ENCODE measurements at places on chromosomes 4 and X. TPM values are rescaled to one million over a fixed set of nuclear protein-coding genes. Genes with fewer than 3 reads are reported as not detected.

DNA sequence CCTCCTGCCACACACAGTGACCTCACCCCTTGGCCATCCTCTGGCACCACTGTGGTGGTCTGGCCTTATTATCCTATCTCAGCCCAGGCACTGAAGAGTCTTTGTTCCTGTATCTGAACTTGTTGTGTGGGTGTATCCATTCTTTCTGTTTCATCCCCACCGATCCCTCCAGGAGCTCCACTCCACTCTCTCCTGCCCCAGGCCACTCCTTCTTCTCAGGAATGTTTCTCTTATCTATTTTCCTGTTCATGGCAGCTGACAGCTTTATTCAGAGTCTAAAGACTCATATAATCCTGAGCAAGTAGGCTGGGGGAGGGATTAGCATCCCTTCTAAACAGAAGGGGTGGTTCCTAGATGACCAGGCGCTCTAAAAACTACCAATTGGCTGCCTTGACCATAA lies 150.0 kb downstream of the ANAPC10 start:
- DNase-seq, result no peak
- H3K4me3 ChIP-seq, result no peak overlapping the region
- H3K36me3 ChIP-seq, result no peaks in the 10 kb centered on the region
- no peaks in the 10 kb centered on the region for H3K27me3 ChIP-seq
- H3K27ac ChIP-seq, result no peak overlapping the region
- H3K4me1 ChIP-seq, result no peaks in the 10 kb centered on the region

- no peak overlapping the region for H3K4me3 ChIP-seq
- H3K27me3 ChIP-seq, result no peaks in the 10 kb centered on the region
- H3K36me3 ChIP-seq, result no peaks in the 10 kb centered on the region
- no peak for DNase-seq
- H3K4me1 ChIP-seq, result no peaks in the 10 kb centered on the region
These were observed 9.4 kb upstream of the GPR173 start for GRCh38 chrX:53039236-53039635.

DNA sequence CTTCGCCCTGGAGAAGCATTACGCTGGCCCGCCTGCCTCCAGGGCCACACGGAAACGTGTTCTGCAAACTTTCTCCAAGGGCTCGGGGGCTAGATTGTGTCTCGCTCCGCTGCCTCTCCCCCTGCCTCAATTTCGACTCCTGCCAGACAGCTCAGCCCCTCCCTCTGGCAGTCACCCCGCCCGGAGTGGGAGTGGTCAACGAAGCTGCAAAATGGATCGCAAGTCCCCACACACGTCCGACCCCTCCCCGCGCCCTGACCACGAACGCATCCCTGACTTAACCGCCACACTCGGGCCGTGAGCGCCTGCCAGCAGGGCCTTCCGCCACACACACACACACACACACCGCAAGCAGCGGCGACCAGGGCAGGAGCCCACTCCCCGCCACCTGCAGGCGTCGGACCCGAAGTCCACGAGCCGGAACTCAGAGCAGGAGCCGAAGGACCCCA lies 47.0 kb upstream of the NKAP start:
- H3K4me1 ChIP-seq, result peaks cover 12% of the 10 kb centered on the region
- H3K27ac ChIP-seq, result no peak overlapping the region
- H3K27me3 ChIP-seq, result peaks cover 23% of the 10 kb centered on the region
- no peaks in the 10 kb centered on the region for H3K36me3 ChIP-seq

PAGE1 gene
- total RNA-seq, result not detected

- no peak overlapping the region for H3K27ac ChIP-seq
- no peaks in the 10 kb centered on the region for H3K27me3 ChIP-seq
- no peaks in the 10 kb centered on the region for H3K36me3 ChIP-seq
- DNase-seq, result no peak
- H3K4me1 ChIP-seq, result peaks cover 5% of the 10 kb centered on the region
- H3K4me3 ChIP-seq, result no peak overlapping the region
These were observed 127.7 kb downstream of the PRKX start for GRCh38 chrX:3585719-3586118.

DNA sequence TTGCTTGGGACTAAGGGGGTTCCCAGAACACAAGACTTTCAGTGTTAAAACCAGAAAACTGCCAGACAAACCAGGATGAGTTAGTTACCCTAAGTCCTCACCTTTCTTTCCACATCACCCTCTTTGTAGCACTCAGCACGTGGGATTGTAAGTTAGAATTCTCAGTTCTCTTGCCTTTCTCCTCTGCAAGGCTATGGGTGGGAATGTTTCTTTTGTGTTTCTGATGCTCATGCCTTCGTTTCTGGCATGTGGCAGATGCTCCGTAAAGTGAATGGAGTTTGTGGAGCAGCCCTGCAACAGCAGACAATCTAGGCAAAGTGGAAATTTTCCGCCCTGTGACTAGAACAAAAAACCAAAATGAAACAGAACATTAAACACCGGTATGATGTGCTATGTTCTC lies 64.7 kb upstream of the SPP1 start:
- no peaks in the 10 kb centered on the region for H3K36me3 ChIP-seq
- H3K4me3 ChIP-seq, result no peak overlapping the region
- H3K27ac ChIP-seq, result no peak overlapping the region
- H3K4me1 ChIP-seq, result no peaks in the 10 kb centered on the region
- no peak for DNase-seq

DNA sequence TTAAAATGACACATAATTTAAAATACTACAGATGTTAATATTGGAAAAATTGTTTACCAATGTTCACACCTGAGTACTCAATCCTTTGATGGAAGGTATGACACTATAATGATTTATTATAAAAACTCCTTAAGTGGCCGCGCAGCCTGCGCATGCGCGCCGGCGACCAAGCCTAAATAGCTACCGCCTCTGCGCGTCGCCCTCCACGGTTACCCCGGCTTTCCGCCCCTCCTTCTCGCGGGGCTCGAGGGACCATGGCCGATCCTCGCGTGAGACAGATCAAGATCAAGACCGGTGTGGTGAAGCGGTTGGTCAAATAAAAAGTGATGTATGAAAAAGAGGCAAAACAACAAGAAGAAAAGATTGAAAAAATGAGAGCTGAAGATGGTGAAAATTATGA lies 170.2 kb downstream of the DMD start:
- no peak for DNase-seq
- no peaks in the 10 kb centered on the region for H3K4me1 ChIP-seq
- H3K4me3 ChIP-seq, result no peak overlapping the region
- H3K36me3 ChIP-seq, result no peaks in the 10 kb centered on the region
- H3K27ac ChIP-seq, result no peak overlapping the region
- no peaks in the 10 kb centered on the region for H3K27me3 ChIP-seq

LEF1 gene
- 469 TPM for total RNA-seq

DNA sequence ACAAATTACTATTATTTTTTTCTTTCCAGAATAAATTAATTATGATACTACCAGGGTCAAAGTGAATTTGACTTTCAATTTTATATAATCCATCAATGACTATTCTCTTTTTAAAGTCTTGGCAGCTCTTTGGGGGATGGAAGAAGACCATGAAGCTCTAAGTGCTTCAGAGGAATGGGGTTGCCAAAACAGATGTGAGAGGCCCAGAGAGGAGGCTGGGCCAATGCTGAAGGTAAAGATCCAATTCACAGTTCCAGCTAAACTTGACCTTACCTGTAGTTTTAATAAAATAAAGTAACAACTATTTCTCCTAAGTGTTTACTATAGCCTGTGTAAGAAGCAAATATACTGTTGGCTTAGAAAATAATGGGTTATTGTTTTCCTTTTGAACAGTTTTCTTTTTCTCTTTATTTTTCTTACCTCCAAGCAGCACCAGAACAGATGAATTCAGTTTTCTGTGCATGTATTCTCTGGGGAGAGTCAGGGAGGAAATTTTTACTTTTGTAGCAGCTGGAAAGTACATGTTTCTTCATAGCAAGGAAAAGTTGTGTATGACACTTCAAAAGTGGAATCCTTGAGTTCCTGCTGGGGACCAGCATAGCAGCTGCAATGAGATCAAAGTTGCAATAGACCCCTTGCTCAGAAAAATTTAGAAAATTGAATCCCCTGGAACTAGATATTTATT lies 104.9 kb downstream of the CEP44 start:
- H3K36me3 ChIP-seq, result no peaks in the 10 kb centered on the region
- no peak overlapping the region for H3K4me3 ChIP-seq
- H3K4me1 ChIP-seq, result no peaks in the 10 kb centered on the region
- no peak for DNase-seq

ETDB gene
- total RNA-seq, result not detected
